ENCODE measurements at places on chromosomes 2 and 18. TPM values are rescaled to one million over a fixed set of nuclear protein-coding genes. Genes with fewer than 3 reads are reported as not detected.

DNA sequence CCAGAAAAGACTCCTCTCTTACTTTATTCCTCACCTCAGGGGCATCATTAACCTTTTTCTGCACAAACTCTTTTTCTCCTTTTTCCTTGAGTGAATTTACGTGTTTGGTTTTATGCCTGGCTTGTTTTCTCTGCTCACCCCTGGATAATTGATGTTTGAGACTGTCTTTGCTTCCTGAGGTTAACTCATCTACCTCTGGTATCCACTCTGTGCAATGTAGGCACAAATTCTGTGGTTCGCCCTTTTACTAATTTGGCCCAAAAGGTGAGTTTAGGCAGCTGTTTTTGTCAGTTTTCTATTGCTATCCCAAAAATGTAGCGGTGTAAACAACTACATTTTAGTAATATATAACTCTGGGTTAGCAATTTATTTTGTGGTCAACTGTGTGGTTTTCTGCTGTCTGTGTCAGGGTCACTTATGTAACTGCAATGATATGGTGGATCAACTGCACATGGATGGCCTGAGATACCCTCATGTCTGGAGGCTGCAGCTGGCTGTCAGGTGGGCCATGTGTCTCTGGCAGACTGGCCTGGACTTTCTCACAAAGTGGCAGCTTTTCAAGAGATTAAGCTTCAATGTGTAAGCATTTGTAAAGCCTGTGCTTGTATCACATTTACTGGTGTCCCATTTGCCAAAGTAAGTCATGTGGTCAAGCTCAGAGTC, 329.7 kb downstream of the FSIP2 start:
- DNase-seq = no peak

- no peak for DNase-seq
These were observed 850.7 kb downstream of the NRXN1 start for GRCh38 chr2:50181212-50181611.

- DNase-seq = peak; percentile 80
These were observed 818 bp upstream of the IKZF2 start for GRCh38 chr2:213152065-213152794.

DNA sequence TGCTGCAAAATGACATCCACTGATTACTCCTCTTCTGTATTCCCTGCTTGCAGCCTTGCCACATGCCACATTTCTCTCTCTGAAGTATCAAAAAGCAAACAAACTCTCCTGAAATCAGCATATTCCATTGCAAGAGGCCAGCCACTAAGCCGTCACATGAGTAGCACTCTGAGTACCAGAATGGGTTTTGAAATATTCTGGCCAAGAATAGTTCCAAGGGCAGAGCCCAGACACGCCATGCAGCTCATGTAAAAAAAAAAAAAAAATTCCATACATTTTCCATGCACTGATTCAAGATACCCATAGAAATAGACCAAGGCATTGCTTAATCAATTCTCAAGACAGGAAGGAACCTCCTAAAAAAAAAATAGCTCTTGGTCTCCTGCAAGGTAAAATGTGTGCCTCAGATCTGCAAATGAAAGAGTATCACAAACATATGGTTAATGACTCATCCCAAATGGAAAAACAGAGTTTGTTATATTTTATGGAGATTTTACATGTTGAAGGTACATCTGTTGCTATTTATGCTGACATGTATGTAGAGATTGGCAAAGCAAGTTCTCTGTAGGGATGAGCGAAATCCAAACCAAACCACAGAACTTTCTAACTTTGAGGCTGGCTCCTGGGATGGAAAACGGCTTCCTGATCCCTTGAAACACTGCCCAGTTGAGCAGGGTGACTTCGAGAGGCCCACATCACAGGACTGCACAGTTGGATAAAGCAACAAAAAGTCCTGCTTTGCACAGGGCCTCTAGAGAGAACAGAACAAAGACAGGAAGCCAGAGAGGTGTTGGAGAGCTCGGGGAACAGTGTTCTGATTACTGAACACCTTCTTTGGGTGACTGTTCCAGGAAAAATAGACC, 346.2 kb downstream of the ZNF521 start:
- no peak for DNase-seq

Gene CAPN14
- 0.16 TPM for total RNA-seq
